Occipital lobe (tissue), 3 donors: ENCODE measurements at places on chromosomes 12 and 14. TPM values are rescaled to one million over a fixed set of nuclear protein-coding genes. Genes with fewer than 3 reads are reported as not detected.

Gene COPZ1
- 47.1 TPM for total RNA-seq

Gene ZNF891
- total RNA-seq = 9.7 TPM

Gene RNF212B
- total RNA-seq = not detected

Gene CMTM5
- total RNA-seq = 0.62 TPM

Gene SLC25A21
- 0.78 TPM for total RNA-seq

Gene CIROP
- not detected for total RNA-seq

Gene NINJ2
- 0.31 TPM for total RNA-seq

Gene TMEM119
- total RNA-seq = 2.2 TPM

Gene SERPINA4
- not detected for total RNA-seq

Gene TEX52
- total RNA-seq = not detected

Gene AKAP6
- total RNA-seq = 158 TPM

Gene PTCSC3
- not detected for total RNA-seq

Gene MLF2
- 81.4 TPM for total RNA-seq

Gene CLEC12A
- total RNA-seq = not detected

Gene PGF
- 2.0 TPM for total RNA-seq

DNA sequence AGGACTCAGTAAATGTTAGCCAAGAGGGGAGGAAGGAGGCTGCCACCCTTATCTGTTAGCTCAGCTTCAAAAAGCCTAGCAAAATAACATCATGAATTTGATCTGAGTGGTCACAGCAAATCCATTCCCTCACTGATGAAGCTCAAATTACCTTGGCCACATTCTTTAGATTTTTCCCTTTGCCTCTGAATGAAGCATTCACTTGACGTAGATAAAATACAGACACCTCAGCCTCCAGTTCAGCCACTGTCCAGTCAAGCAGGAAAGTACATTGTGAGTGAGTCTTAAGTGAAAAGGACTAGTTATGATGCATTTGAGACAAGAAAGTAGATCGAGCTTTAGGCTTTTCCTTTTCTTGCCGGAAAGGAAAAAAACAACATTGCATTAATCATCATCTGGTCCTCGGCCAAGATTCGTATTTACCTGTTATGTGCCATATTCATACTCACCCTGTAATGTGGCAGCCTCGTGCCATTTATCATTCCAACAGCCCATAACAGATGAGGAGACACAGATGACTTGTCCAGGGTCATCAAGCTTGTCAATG lies 146.5 kb downstream of the ETV6 start:
- no peak for DNase-seq

- DNase-seq = no peak
Measured at GRCh38 chr12:112852127-112852526, 54.6 kb upstream of the OAS1 start.

GRCh38 chr14:101125313-101125712 lies 221.8 kb upstream of the RTL1 start:
- DNase-seq = no peak

- peak; percentile 24 for DNase-seq
Measured at GRCh38 chr14:81990312-81990761, 456.7 kb upstream of the SEL1L start.

DNA sequence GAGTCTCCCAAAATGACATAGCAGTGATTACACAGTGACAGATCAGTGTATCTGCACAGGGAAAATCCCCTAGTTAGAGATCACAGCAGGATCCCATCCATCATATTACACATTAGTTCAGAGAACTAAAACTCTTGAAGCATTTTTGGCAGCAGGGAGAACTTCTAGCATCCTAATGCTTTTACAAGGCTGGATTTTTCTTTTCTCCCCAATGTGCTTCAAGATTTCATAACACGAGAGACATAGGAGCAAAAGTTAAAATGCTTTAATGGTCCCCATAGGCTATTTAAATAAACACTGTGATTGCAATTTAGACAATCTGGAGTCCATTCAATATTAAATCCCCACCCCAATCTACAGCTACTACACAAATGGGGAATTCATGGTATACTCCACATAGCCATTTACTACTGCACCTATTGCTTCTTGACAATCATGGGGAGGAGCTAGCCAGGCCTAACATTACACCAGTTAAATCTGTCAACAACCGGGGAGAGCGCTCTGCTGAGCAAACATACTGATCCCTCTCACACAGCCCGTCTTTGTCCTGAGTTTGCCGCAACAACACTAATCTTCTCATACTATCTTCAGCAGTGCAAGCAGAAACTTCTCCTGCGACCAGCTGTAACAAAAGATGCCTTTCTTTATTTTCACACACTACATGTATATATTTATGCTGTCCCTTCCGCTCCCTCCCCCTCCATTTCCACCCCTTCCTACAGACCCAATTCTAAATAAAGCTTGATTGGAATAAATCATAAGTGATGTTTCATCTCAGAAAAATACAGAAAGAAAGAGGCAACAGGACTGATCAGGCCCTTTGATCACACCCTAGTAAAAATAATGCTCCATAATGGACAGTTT lies 120.3 kb upstream of the SOX5 start:
- no peak for DNase-seq

GRCh38 chr12:68831272-68831671 lies 23.3 kb downstream of the MDM2 start:
- DNase-seq = no peak

DNA sequence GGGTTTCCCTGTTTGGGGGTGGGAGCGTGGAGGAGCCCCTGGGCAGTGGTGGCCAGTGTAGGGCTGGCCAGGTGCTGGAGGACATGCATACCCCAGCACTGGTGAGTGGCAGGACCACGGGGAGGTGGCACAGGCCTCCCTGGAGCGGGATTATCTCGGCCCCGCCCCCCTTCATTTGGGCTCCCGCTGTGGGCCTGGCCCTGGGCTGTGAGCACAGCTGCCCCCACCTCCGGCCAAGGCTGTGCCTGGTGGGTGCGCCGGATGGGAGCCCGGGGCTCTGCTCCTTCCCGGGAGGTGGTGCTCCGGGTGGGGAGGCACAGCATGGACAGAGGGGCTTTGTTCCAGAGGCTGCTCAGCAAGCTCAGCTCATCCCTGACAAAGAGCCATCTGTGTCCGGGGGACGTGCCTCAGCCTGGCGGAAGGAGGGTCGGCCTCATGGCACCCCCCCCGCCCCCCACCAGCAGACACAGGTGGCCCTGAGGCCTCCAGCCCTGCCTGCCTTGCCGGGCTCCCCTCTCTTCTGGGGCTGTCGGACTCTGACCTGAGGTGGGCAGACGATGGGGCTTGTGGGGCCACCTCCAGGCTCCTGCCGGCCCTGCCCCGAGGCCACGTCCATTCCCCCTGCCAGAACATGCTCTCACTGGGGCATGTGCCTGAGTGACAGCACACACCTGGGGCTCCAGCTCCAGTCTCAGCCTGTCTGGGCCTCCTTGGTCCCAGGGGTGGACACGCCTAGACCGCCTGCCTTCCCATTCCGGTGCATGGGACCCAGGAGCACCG lies 8.4 kb downstream of the TEDC1 start:
- DNase-seq = peak; percentile 81

- no peak for DNase-seq
Measured at GRCh38 chr12:102735104-102735503, 181.9 kb downstream of the PAH start.

DNA sequence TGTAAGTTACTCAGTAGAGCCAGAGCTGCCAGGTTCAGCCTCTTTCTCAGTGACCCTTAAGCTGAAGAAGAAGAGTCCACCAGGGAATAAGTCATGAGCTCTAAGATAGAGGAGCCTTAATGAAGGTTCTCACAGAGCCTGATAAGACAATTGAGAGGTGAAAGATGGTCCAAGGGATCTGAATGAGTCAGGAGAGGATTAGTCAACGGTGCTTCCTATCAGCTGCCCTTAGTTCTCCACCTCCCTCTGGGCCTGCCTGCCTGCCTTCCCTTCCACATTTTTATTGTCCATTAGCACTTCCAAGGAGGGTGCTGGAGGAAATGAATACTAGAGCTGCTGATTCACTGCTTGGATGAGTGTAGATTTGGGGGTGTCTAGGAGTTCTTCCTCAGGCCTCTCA lies 161.7 kb upstream of the RMST start:
- no peak for DNase-seq

GRCh38 chr12:60529723-60530122 lies 933.9 kb downstream of the SLC16A7 start:
- DNase-seq = no peak

DNA sequence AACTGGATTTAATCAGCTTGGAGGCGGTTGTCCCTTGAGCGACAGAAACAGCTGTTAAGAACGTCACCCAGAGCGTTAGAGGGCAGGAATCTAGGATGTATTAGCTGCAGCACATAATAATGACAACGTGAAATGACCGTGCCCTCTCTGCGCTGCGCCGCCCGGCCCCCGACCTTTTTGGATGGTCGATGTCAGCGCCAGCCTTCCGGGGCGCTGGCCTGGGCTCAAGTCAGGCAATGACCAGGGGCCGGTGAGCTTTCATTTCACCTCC lies 427 bp upstream of the TMEM120B start:
- no peak for DNase-seq

DNA sequence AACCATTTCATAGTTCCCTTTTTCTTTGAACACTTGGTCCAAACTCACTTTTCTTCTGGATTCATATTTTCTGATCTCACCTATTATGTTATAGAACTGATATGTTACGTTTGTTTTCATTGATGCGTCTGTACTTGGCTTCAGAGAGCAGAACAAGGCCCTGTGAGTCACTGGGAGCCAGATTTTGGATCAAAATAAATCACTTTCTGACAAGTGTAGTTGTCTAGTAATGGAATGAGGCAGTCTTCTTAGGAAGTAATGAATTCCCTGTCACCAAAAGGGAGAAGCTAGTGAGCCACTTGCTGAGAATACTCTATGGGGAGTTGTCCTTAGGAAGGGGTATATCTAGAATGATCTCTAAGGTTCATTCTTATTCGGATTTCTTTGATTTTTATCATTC lies 10.2 kb downstream of the BICD1 start:
- DNase-seq = no peak

GRCh38 chr12:121579190-121579791 lies 1.5 kb downstream of the KDM2B start:
- DNase-seq = no peak

- DNase-seq = no peak
Measured at GRCh38 chr14:101022121-101022520, 118.6 kb upstream of the RTL1 start.

GRCh38 chr14:69142101-69142500 lies 10.8 kb downstream of the DCAF5 start:
- no peak for DNase-seq

GRCh38 chr14:94945615-94946014 lies 175.7 kb upstream of the GSC start:
- DNase-seq = no peak

DNA sequence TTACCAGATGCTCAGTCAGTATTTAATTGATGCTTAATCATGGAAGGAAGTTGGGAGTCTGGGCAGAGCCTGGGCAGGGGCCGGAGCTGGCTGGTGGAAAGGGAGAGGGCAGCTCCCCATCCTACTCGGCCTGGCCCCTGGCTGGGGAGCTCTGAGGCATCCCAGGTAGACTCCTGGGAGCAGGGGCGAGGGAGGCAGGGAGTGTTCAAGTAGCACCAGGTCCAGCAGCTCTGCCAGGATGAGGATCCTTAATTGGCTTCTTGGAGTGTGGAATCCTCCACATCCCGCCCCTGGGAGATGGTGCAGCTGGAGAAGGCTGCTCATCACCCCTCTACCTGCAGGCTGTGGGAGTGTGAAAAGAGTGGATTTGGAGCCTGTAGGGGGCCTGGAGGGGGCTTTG lies 30.9 kb downstream of the SYNDIG1L start:
- no peak for DNase-seq

- no peak for DNase-seq
Measured at GRCh38 chr12:113880988-113881962, 84.8 kb downstream of the RBM19 start.

- no peak for DNase-seq
Measured at GRCh38 chr14:105197211-105197641, 16.1 kb upstream of the NUDT14 start.

- DNase-seq = peak; percentile 21
Measured at GRCh38 chr14:61511558-61511948, 183.8 kb upstream of the HIF1A start.

DNA sequence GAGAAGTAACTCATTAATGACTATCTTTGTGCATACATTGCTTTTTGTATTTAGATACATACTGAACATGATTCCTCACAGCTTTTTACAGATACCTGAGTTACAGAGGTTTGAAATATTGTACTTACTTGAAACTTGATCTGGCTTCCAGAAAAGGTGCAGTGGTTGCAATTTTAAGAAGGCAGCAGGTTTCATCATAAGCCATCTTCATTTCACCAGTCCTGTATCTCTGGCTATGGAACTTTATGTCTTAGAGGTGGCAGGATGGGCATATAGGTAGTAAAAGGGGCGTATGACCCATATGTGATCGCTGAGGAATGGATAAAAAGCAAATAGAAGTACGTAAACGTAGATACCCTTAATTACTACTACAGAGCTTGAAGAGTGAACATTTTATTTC lies 13.7 kb downstream of the ZBTB1 start:
- no peak for DNase-seq

- DNase-seq = no peak
Measured at GRCh38 chr14:99138999-99139865, 132.8 kb downstream of the BCL11B start.

DNA sequence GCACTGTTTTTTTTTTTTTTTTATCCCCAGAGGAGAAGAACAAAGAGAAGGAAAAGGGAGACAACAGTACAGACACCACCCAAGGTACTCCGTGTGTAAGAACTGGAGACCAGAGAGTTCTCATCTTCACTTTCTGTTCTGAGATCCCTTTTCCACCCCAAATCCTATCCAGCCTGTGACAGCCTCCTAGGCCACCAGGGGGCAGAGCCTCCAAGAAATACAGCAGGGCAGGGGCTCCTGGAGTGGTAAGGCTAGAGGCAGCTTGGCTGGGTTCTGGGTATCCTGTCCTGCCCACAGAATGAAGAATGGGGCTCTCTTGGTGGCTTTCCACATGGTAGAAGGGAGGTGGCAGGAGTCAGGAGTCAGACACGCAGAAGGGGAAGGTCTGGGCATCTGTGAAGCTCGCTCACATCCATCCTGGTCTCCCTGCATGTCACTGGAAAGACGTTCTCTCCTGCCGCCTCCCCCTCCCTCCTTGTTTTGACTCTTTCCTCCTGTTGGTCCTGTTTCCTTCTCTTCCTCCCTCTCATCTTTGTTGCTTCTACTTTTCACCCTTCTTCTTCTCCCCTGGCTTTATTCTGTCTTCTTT lies 12.0 kb downstream of the CLSTN3 start:
- no peak for DNase-seq

- DNase-seq = no peak
Measured at GRCh38 chr14:102822311-102822863, 45.1 kb downstream of the TRAF3 start.

- no peak for DNase-seq
Measured at GRCh38 chr12:89326239-89327040, 25.9 kb downstream of the DUSP6 start.

DNA sequence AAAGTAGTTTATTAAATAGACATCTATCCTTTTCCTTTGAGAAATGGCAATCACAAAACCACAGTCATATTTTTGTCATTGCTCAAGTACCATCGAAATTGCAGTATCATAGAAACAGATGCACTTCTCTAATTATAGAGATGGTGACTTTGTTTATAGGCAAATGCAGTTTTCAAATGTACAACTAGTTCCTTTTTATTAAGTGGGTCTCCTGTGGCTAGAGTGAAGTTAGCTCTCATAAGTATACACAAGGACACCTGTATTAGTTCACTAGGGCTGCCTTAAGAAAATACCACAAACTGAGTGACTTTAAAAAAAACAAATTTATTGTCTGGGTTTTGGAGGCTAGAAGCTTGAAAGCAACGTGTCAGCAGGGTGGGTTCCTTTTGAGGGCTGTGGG lies 62.8 kb downstream of the OTOGL start:
- DNase-seq = no peak
